Brain microvascular endothelial cell (primary cell): ENCODE measurements at places on chromosomes 7 and 10.
A peak's percentile ranks its signal among the peaks of the same experiment; 100 is the strongest.

- DNase-seq = no peak
Measured at GRCh38 chr10:100133801-100134200, 52.0 kb downstream of the ERLIN1 start.

- DNase-seq = no peak
Measured at GRCh38 chr7:92569137-92569536, 21.1 kb downstream of the FAM133B start.

GRCh38 chr7:46206476-46207060, 285.5 kb upstream of the IGFBP3 start:
- no peak for DNase-seq

GRCh38 chr7:11182736-11183135, 209.1 kb downstream of the PHF14 start:
- peak; percentile 78 for DNase-seq

DNA sequence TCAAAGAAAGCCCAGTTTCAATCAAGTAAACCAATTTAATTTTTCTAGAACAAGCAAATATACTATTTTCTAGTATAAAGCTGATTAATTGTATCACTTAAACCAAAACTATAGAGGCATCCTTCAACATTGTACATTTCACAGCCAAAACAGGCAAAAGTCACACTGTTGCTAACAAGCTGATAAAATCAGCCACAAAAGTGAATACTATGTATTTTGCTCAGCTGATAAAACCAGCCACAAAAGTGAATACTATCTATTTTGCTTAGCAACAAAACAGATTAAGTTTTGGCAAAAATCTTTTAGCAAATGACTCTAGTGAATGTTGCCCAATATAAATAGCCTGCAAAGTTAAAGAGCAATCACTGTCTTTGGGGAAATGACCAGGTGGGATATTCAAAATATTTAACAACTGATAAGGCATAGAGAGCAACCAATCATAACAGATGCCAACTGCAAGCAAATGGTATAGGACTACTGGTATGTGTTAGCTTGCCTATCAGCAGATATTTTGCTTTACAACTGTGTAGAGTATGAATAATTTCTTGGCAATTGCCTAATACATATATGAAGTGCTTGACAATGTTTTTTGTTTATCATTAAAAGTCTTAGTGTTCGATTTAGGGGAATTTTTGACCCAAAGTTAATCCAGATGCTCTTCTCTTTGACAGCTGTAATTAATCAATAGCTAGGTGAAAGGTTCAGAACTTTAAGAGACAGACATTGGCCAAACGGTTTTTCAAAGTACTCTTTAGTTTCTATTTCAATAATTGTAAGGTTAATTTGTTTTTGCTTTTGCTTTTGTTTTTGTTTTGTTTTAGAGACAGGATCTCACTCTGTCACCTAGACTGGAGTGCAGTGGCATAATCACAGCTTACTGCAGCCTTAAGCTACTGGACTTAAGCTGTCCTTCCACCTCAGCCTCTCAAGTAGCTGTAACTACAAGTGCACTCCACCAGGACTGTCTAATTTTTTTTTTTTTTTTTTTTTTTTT, 44.4 kb upstream of the SP4 start:
- no peak for DNase-seq

GRCh38 chr7:132133501-132133900, 442.8 kb downstream of the PLXNA4 start:
- DNase-seq = no peak

GRCh38 chr10:75187961-75188426, 22.6 kb upstream of the VDAC2 start:
- peak; percentile 53 for DNase-seq

DNA sequence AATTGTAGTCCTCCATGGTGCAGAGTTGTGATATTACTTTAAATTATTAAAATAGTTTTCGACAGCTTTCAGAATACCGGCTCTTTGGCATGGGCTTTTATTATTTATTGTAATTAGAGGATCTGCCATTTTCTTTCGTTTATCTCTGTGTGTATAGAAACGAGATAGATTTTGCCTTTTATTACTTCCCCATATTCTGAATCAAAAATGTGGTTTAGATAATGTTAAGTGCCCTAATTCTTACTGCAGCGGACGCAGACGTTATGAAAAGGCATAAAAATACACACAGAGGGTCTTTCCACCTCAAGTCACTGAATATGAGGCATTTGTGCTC, 1.9 kb upstream of the ARID5B start:
- no peak for DNase-seq

GRCh38 chr10:36606234-36606839, 519.1 kb upstream of the ANKRD30A start:
- peak; percentile 32 for DNase-seq

DNA sequence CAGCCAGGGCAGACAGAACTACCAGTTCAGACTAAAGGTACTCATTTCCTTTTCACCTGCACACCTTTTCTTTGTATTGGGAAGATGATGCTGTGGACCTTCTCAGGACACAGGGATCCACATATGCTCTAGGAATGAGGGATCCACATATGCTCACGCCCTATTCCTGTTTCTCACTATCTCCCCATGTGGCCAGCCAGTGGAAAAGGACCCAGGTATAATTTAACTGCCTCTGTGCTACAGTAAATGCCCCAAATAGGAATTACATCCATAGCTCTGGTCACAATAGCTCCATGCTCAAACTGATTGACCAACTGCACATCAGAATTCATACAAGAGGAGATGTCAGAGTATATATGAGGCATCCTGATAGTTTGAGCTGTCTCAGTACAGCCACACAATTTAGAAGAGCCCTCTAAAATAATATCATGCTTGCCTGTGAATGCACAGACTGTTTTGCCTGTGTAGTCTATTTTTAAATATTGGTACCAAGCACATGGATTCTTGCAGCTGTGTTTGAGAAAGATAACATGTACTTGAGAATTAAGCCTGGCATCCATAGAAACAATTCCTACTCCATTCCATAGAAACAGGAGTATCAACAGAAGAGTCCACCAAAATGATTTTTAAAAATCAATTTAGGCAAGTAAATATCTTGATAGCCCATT, 43.7 kb downstream of the CTTNBP2 start:
- no peak for DNase-seq

DNA sequence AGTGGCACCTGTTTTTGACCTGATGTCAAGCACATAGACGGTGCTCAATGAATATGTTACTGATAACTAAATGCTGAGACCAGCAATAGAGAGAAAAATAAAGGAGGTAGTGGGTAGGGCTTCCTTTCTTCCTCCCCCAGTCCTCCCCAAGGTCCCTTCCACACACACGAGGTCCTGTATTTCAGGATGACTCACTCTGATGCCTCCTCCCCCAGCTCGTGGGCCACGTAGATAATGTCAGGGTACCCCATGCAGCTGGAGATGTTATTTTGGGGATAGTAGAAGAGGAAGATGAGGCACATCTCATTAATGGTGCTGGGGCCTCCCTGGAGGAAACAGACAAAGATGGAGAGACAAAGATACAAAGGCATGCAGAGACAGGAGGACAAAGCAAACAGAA, 17.3 kb downstream of the PRSS58 start:
- no peak for DNase-seq

- DNase-seq = no peak
Measured at GRCh38 chr10:77967611-77968022, 41.1 kb upstream of the DLG5 start.

- peak; percentile 60 for DNase-seq
Measured at GRCh38 chr10:76576276-76576962, 1061.2 kb downstream of the KCNMA1 start.

GRCh38 chr10:132069849-132070182, 4.1 kb downstream of the JAKMIP3 start:
- no peak for DNase-seq

- DNase-seq = no peak
Measured at GRCh38 chr10:36220151-36220550, 578.1 kb upstream of the FZD8 start.

DNA sequence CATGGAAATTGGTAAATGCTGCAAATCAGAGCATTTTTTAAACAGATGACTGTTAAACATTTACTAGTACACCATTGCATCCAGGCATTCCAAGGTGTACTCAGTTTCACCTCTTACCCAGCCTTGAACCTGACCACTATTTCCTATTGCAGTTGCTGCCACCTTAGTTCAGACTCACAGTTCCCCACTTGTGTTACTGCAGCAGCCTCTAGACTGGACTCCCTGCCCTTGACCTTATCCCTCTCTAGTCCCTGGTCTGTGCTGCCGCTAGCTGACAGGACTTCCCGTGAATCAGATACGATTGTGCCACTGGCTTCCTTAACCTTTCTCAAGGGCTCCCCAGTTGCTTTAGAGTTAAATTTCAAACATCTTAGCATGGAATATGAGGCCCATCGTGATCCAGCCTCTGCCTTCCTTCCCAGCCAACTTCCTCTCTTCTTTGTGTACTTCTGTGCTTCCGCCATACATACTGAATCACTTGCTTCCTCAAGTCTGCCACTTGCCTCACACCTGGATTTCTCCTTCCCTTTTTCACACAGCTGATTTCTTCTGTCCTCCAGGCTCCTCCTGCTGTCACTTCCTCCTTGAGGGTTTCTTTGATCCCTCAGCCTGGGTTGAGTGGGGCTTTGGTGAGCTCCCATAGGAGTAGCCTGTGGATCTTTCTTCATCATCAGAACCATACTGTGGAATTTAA, 118.7 kb upstream of the GJD4 start:
- no peak for DNase-seq

- peak; percentile 85 for DNase-seq
Measured at GRCh38 chr7:152588350-152588749, 87.6 kb downstream of the XRCC2 start.

GRCh38 chr10:70312972-70313371, 29.2 kb upstream of the NPFFR1 start:
- no peak for DNase-seq

GRCh38 chr10:124918906-124919305, 23.0 kb upstream of the ZRANB1 start:
- no peak for DNase-seq

DNA sequence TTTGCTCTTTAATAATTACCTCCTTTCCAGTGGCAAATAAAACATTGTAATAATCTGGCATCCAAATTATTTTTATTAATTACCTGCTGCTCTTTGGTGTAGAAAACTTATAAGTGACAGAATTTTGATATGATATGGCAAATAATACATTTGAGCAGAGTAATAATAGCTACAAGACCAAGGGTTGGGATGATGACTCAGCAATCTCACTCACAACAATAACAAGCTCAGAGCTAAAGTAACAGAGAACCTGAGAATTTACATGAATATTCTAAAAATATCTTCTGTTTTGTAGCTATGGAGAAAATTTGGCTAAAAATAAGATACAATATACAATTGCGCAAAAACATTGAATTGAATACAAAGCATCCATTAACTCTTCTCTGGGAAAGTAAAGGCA, 480.8 kb upstream of the COBL start:
- DNase-seq = no peak

GRCh38 chr10:122911889-122912484, 1.6 kb downstream of the FAM24A start:
- DNase-seq = peak; percentile 44

DNA sequence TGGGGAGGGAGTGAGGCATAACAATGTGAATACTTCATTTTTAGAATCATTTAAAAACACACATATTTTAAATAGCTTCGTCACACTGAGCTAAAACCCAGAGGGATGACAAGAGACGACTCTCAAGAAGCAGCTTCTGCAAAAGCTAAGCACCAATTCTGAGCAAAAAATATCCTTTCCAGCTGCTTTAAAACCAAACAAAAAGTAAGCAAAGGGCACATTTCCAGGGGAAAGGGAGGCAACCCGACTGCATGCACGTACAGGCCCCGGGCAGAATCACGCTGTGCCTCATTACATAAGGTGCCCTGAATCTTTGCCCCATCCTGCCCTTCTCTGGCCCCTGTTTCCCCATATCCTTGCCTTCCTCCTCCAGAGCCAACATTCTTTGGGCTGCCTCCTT, 78.4 kb downstream of the DGKI start:
- no peak for DNase-seq

GRCh38 chr7:141071260-141071854, 2.5 kb upstream of the TMEM178B start:
- DNase-seq = no peak

DNA sequence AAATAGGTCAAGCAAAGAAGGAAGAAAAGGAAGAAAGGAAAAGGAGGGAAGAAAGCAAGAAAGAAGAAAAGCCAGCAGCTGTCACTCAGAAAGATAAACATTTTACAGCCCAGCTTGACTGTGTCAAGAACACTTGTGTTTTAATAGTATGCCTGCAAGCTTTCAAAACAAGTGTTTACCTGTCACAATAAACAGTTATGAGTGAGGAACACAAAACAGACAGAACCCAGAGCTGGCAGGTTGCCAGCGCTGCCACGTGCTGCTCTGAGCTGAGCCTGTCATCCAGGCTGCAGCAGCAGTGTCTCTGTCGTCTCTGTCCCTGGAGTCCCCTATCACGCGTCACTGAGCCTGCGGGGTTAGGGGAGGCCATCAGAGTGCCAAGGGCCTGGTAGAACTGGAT, 827.6 kb upstream of the AUTS2 start:
- no peak for DNase-seq

- DNase-seq = no peak
Measured at GRCh38 chr7:3204526-3204925, 96.5 kb upstream of the SDK1 start.

DNA sequence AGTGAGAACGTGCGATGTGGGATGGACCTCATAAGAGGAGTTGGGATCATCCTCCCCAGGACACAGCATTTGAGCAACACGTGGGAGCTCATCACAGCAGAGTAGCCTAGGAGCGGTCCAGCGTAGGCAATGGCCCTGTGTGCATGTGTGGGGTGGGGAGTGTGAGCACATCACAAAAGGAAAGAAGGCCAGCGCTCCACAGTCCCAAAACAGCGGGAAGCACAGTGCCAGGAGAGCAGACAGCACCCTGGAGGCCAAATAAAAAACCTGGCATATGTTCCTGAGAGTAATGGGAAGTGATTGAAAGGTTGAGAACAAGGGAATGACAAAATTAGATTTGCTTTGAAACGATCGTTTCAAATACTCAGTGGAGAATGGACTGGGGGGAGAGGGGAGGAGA, 226.0 kb downstream of the C7orf25 start:
- no peak for DNase-seq

DNA sequence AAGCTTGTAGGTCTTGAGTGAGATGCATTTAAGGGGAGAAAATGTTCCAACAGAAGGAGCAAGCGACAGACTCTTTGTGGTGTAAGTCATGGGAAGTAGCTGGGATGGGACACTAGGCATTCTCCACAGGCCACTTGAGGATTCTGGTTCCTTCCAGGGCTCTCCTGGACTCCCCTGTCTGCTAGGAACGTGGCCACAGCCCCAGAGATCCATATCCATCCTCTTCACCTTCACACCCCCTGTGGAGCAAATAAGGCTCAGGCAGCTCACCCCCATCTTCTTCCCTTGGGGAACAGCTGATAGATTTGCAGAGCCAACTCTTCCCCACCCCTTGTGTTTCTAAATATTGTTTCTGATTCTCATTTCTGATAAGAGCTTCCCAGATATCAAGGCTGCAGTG, 482.6 kb upstream of the MKI67 start:
- DNase-seq = no peak

DNA sequence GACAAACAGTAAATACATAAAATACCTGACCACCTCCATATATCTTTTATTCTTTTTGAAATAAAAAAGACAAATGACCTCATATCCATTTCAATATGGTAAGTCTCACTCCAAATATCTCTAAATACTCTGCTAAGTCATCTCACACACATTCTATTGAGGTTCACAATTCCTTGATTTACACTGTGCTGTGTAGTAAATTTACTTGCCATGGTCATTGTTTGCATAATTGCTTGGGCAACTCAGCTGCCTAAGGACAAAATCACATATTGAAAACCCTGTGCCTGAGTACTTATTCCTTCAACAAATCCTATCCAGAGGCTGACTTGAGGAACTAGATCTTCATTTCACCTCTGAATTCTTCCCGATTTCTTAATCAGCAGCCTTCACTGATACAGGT, 176.4 kb downstream of the THSD7A start:
- DNase-seq = no peak
